Lower lobe of right lung (tissue), 2 donors: ENCODE measurements at places on chromosomes 4 and X.

DNA sequence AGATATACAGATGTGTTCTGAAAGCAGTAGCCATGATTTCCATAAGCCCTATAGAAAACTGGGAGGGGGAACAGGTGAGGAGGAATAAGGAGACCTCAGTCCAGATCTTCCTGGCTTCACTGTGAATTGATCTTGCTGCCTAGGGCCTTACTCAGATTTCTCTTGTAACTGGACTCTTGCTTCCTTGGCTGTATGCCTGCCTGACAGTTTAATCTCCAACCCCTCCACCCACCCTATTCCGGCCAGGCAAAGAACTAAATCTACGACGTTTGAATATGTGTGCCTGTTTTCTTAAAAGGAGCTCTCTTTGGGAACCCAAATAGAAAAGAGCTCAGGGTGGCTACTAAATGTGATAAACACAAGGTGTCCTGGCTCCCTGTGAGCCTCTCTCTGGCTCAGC, 173.0 kb downstream of the GPC3 start:
- no peak for DNase-seq

DNA sequence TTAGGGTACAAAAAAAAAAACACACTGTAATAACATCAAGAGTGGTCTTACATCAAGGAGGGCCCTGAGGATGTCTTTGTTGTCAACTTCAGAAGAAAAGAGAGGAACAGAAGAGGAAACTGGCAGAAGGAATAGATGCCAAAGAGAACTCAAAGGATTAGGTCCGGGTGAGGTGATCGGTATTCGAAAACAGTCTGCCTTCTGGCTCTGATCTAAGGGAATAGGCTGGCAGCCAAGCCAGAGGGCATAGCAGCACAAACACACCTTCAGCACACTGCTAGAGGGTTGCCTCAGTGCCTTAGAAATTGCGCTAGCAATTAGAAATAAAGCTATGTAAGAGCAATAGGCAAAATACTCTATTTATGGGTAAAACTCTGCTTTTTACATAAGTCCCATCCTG, 91.4 kb upstream of the TTC29 start:
- DNase-seq: no peak

- no peak for DNase-seq
Measured at GRCh38 chr4:112189754-112190153, 41.8 kb upstream of the AP1AR start.

DNA sequence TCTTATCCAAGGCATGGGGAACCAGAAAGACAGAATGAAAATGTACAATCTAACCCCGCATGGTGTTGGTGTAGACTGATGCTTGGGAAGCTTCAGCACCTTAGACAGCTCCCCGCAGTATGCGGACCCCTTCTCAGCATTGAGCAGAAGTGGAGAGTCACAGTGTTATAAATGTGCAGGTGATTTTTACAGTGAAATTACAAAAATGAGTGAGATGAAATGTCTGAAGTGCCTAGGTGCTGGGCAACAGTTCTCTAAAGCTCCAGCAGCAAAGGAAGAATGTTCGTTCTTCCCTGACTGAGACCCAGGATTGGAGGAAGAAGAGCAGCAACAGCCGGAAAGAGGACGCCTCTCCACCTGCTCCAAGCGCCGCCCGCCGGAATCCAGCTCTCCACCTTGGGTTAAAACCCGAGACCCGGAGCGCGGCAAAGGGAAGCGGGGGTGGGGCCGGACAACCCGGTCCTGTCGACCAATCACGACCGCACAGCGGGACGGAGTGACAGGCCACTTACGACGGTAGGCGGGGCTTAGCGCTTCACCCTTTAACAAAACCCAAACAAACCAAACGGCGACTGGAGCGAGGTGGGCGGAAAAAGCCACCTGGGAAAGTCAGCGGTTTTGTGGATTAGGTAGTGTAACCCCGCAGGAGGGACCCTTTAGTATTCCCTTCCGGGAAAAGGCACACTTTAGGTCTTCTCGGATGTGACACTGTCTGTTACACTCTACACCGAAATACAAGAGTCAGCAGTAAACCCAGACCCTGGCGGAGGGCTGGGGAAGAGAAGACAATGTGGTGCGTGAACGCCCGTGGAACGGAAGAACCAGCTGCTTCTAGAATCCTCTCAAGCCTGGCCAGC, at the start of gene GLRA3:
GLRA3 (minus strand) TSS at position 403 of the 857 bp plus-strand sequence. CDS start 436 bp downstream, outside the sequence.
- DNase-seq: peak; percentile 68

GRCh38 chr4:121736735-121737351, 28.1 kb downstream of the SMIM43 start:
- DNase-seq: no peak

- no peak for DNase-seq
Measured at GRCh38 chrX:96579252-96579651, 105.4 kb upstream of the DIAPH2 start.

- no peak for DNase-seq
Measured at GRCh38 chr4:76232681-76233080, 18.8 kb upstream of the FAM47E start.

DNA sequence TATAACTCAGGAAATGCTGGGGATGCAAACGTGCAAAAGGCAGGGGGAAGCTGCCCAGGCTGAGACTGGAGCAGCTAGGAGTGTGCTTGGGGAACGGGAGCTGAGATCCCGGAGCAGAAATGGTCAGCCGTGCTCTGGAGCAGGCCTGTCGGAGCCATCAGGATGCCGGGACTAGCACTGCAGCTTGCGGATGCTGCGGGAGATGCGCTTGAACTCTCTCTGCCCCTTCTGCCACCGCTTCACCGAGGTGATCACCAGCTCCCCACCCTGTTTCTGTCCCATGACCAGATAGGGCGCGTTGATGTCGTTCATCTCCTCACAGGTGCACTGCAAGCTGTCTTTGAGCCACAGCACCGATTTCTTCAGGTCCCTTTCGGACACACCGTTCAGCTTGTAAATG, 7.6 kb downstream of the SFRP2 start:
- DNase-seq: no peak

- DNase-seq: no peak
Measured at GRCh38 chrX:47595716-47596251, 13.5 kb downstream of the TIMP1 start.

DNA sequence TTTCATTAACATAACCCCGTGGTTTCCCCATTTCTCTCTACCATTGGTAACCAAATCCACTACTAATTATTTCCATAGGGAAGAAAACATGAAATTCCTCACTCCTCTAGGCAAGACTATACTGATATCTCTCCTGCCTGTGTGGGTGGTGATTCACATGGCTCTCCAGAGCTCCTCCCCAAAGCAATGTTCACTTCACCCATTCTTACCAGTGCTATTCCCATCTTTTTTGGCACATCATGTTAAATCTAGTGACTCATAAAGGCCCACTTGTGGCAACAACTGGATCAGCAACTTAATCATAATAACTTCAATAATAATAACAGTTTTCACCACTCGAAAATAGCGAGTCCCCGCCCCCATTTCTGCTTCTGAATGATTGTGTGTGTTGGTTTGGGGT, 6.1 kb upstream of the HCCS start:
- no peak for DNase-seq

DNA sequence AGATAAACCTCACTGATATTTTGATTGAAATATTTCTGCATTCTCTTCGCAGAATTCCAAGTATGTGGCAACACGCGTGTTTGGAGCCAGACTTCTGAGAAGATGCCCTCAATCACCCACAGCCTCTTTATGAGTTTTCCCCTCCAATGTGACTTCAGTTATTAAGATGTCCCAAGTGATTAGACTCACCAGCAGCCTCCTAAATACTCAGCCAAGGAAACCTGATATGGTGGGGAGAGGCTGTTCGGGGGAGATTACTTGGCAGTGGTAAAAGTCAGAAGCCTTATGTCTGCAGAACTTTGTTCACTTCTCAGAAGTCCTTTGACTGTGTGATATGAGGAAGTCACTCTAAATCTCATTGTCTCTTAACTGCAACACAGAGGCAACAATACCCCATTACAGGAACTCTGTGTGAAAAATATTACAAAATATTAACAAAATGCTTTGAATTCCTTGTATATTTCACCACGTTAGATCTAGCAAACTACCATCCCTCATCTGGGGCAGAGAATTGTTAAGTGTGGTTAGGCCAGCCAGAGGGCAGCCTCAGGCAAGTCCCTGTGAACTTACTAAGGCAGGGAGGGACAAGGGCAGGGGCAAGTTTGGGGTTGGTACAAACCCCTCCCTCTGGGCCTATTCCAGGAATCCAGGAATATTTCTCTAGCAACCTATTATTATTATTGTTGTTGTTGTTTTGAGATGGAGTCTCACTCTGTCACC, 151.4 kb upstream of the USP9X start:
- DNase-seq: no peak

- no peak for DNase-seq
Measured at GRCh38 chr4:13988353-13989305, 361.1 kb upstream of the BOD1L1 start.

DNA sequence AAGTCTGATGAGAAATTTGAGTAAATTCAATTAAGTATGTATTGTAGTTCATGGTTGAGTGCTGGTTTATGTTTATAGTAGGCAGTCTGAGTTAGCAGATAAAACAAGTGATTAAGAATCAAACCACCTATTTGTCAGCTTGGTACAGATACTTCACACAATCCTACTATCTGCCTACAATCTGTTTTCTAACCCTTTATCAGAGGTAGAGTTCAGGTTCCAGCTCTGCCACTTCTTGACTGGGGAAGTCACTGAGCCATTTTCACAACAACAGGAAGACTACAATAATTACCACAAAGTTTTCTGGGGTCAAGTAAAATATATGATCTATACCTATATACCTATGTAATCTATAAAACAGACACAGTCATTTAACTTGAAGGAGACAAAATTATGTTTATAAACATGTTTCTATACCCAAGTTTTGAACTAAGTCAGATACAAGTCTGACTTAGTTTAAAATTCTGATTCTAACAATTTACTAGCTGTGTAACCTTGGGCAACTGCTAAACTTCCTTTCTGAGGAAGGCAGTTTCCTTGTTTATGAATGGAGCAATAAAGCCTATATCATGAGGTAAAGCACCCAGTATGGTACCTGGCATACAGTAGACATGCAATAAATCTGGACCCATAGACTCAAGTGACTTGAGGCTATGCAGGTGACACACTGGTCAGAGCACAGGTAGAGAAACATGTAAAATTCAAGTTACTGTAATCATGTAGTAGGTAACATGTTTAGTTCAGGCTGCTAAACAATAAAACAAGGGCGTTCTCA, 37.2 kb upstream of the BDH2 start:
- DNase-seq: no peak

GRCh38 chrX:23317799-23318724, 16.6 kb upstream of the PTCHD1 start:
- DNase-seq: no peak

DNA sequence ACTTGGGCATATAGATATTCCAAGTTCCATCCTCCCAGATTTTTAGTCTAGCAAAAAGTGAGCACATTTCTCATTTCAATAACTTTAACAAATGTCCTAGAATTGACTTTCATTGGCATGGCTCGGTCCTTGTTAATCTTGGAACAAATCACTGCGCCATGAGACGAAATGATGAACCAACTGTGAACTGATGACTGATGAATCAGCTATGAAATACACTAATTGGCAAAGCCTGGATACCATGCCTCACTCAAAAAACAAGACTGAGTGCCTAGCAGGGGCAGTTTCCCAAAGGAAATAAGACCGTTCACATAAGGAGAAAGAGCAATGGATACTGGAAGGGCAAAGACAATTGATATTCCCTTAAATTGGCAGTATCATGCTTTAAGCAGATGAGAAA, 248.6 kb upstream of the VEGFC start:
- DNase-seq: no peak

- no peak for DNase-seq
Measured at GRCh38 chr4:122863639-122864038, 37.0 kb downstream of the FGF2 start.

DNA sequence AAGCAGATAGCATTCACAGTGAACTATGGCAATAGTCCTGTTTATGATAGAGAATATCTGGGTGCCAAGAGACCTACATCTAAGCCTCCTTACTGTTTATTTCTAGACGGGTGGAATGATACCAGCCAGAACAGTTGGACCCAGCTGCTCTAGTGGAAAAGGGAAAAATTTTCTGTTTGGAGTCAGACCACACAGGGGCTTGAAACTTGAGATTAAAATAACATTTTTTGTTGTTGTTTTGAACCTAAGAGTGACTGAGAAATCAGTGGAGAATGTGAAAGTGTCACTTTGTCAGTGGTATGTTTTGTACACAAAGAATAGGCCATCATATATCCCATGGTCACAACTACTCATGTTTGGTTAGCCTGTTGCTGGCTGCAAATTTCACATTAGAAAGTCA, 105.7 kb downstream of the AGTR2 start:
- no peak for DNase-seq

DNA sequence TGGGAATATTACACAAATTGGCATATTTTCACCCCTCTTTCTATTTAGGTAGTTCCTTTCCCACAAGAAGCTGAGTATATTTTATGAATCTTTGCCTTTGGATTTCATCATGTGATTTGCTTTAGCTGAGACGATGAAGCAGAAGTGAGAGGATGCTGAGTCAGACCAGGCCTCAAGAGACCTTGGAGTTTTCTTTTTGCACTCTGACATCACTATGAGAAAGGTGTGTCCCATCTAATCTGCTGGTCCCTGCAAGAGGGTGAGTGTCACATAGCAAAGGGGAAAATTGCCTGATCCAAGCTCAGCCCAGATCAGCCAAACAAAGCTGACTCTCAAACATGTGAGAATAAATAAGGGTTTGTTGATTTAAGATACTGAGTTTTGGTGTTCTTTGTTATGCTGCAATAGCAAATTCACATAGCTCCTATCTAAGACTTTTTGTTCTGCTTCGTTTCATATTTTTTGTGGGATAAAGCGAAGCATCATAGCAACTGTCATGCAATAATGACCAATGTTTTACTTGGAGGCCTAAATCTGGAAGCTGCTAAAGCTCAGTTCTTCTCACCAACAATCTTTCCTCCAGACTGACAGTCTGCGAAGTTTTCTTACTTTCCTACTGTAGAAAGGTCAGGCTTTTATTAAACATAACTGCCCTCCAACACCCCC, 176.9 kb downstream of the PDHA2 start:
- no peak for DNase-seq

- DNase-seq: no peak
Measured at GRCh38 chr4:156422576-156422975, 468.9 kb upstream of the CTSO start.

DNA sequence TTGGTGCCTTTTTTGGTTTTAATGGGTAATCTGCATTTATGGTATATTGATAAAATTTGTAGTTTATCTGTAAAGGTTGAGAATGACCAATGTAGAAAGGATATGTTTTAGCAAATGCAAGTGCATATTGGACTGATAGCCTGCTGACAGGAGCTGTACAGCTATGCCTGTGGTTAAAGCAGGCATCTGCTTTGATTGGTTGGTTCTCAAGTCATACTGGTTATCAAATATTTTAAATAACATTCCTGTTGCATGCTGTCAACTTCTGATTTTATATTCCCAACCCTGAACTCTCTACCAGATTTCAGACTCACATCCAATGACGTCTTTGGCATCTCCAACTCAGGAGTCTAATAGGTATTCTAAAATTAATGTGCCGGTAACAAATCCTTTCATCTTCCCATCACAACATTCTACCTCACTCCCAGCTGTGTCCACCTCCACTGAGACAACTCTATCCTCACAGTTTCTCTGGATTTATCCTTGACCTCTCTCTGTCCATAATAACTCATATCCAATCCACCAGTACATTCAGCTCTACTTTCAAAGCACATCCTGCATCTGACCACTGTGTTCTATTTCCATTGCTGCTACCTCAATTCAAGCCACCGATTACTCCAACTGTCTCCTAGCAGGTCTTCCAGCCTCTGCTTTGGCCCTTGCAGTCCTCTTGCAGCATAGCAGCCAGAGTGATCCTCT, 125.7 kb downstream of the CAMK2D start:
- DNase-seq: no peak

- DNase-seq: no peak
Measured at GRCh38 chr4:65831828-65832227, 161.5 kb upstream of the EPHA5 start.

GRCh38 chrX:68365341-68365740, 68.0 kb downstream of the OPHN1 start:
- DNase-seq: no peak
